ENCODE measurements at places on chromosomes 11 and 22.

GRCh38 chr11:71502026-71502425 is 25.0 kb upstream of the KRTAP5-7 start:
- no peak for DNase-seq

- no peak for DNase-seq
Measured at GRCh38 chr11:132365650-132366049, 995.2 kb downstream of the NTM start.

DNA sequence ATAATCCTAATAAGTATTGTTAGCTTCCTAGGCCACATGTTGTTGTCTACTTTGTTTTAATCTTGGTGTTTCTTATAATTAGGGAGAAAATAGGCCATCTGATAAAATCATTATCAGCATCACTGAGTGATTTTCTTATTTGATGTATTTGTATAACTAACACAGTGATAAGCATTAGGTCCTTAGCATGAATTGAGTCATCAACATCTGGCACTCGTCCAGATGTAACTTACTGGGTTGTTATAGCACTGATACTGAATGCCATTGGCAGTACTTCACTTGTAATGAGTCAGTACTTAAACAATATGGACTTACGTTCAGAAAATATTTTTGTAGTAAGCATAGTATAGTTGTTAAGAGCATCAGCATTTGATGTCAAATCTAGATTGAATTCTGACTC is 16.2 kb downstream of the API5 start:
- peak; percentile 93 for DNase-seq

GRCh38 chr11:106974831-106975230 is 43.4 kb downstream of the GUCY1A2 start:
- peak; percentile 11 for DNase-seq

DNA sequence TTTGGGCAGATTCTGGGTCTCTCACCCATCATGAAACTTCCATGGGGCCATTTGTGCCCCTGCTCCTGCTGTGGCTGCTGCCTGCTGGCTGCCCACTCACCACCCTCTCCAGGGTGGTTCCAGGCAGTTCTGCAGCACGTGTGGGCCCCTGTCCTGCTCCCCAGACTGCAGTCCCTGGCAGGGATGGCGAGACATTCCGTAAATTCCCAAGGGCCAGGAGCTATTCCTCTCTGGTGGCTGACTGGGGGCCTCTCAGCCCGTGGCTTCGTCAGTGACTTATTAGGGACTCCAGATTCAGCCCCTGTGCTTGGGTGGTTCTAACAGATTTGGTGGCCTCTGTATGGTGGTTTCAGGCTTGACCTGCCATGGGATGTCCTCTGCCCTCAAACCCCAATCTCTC is 3.9 kb upstream of the SLC22A8 start:
- no peak for DNase-seq

GRCh38 chr22:47218671-47219070 is 456.2 kb downstream of the TBC1D22A start:
- DNase-seq = no peak

GRCh38 chr11:62402226-62402959 is 16.4 kb upstream of the SCGB1A1 start:
- DNase-seq = no peak

DNA sequence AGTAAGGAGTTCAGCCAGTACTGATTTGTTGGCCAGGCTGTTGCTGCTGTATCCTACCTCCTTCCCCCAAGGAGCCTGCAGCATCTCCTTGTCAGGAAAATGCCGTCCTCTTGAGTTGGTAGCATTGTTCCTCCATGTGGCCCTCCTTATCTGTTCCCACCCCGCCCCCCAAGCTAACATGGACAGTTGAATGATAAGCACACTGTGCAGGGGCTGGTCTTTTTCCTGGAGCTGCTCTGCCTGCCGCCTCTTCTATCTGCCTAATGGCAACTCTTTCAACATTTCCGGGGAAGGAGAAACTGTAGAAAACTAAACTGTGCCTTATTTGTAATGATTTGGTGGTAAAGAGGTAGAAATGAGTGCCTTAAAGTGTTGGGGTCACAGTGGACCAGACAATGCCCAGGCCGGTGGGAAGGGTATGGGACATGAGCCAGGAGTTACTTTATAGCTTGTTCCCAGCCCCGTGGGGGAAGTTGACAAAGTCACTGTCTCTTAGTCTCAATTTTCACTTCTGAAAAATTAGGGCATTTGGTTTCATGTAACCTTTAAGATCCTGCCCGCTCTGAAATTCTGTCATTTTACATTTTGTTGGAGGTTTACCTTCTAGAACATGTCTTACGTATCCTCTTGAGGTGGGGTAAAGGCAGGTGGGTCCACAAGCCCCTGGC is 4.5 kb downstream of the FAM118A start:
- no peak for DNase-seq

GRCh38 chr22:26452236-26453016 is 23.4 kb downstream of the ASPHD2 start:
- no peak for DNase-seq

GRCh38 chr11:841981-842369 is 354 bp downstream of the POLR2L start:
- DNase-seq = no peak

GRCh38 chr11:85886089-85887056 is 31.2 kb downstream of the CCDC83 start:
- peak; percentile 31 for DNase-seq

DNA sequence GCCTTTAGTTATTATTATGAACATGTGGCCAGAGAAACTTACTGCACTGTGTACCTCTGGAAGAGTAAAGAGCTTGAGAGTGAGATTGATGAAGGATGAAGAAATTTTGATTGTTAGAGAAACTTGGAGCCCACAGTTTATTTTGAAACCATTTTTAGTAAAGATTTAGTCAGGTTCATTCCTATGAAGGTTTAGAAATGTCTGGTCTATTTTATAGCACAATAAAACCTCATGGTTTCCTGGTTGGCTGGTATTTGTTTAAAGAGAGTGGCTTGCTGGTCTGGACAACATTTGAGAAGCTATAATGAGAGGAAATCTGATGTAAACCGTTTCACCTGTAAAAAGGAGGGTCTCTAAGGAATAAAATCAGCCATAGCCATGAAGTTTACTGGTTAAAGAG is 8.8 kb upstream of the PDE3B start:
- DNase-seq = no peak

GRCh38 chr22:36028646-36029405 is at the start of gene RBFOX2:
Gene RBFOX2, minus strand, starts transcription at chr22:36028824. Its CDS starts 399 bp downstream, at chr22:36028425.
- DNase-seq = peak; percentile 94

DNA sequence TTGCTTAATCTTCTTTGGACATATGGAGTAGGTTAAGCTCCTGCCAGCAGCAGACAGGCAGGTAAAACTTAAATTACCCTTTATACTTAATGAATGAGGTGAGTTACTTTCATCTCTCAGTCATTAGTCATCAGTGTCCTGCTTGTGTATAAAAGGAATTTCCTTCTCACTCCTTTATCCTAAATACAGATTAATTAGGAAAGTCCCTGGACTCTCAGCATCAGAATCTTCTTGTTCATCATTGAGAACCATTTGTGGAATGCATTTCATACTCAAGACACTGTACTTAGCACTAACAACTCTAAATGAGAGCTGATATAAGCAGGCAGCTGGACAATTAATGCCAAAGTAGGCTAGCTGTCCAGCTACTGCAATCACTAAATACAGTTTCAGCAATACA is 630.4 kb downstream of the METTL15 start:
- peak; percentile 76 for DNase-seq

DNA sequence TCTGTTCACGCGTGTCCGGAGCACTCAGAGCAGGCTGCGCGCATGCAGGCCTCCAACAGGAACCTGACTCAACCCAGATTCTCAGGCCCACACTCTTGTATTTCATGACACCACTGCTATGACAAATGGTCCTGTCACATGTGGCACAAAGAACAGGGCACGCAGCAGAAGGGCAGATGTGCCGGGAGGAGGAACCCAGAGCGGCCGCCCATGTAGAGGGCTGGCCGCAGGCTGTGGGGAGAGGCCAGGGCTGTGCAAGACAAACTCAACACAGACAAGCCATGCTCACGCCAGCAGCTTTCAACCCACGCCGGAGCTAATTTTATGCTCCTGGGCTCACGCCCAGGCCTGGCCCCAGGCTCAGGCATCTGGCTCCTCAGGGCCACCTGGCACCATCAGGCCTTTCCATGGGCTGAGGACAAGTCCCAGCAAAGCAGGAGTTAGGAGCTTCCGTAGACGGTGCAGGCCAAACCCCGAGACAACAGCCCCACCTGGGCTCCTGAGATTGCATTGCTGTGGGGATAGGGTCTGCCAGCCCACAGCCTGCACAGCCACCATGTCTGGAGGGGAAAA is 40.0 kb downstream of the DUSP8 start:
- DNase-seq = peak; percentile 77

- DNase-seq = peak; percentile 37
Measured at GRCh38 chr22:21642584-21643448, 714 bp downstream of the SDF2L1 start.

DNA sequence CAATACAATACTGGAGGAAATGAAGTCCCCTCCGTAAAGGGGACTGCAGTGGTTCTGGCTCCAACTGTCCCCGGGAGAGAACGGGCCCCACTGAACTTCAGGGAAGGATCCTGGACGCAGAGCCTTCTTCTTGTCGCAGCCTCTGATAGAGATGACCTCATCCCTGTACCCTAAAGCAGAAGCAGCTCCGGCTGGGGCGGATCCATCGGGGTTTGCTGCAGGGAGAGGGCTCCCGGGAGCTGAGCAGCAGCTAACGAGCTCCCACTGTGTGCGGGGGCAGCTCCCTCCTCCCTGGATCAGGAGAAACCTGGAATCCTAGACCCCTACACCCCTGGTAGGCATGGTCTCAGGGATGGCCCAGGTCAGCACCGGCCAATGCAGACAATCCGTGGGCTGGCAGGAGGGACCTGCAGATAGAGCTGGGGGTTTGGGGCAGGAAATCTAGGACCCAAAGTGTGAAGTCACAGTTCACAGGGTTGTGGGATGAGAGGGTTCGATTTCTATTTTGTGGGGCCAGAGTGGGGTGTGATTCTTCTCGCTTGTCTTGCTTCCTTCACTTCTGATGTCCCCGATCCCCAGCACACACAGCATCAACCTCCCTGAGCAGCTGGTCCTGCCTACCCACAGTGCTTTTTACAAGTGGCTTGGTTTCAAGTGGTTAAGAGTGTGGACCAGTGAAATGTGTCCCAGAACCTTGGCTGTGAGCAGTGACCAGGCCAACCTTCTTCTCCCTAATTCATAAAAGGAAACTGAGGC is 12.9 kb downstream of the KIAA0930 start:
- no peak for DNase-seq

- DNase-seq = no peak
Measured at GRCh38 chr11:70661761-70662501, 263.6 kb downstream of the CTTN start.

DNA sequence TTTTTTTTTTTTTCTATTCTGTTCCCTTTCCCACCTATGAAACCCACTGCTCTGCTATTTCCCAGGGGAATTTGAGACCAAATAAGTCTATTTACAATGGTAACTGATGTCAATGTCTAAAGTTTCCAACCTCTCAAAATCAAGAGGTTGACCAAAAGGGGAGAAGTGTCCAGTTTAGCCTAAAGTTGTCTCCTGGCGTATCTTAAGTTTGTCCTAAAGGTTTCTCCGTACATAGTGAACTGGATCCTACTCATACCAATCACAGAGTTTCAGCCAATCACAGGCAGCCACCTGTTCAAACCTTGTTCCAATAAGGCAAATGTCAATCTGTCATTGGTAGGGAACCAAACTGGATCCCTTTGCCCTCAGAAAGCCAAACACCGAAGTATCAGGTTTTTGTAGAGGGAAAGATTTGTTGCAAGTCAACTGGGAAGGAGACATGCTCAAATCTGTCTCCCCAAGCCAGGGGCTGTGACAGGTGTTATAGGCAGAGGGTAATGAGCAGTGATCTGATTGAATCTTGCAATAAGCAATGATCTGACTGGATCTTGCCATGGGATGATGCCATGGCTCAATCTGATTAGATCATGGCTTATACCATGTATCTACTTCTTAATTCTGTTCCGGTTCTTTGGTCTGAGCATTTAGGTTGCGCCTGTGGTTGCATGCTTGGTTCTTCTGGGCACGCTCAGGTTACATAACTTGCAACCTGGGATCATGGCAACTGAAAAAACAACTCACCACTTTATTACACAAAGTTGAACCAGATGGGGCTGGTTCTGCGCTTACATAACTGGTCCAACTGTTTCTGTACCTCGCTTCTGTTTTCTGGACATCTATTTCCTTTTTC is 1.1 kb upstream of the VPS37C start:
- peak; percentile 39 for DNase-seq

DNA sequence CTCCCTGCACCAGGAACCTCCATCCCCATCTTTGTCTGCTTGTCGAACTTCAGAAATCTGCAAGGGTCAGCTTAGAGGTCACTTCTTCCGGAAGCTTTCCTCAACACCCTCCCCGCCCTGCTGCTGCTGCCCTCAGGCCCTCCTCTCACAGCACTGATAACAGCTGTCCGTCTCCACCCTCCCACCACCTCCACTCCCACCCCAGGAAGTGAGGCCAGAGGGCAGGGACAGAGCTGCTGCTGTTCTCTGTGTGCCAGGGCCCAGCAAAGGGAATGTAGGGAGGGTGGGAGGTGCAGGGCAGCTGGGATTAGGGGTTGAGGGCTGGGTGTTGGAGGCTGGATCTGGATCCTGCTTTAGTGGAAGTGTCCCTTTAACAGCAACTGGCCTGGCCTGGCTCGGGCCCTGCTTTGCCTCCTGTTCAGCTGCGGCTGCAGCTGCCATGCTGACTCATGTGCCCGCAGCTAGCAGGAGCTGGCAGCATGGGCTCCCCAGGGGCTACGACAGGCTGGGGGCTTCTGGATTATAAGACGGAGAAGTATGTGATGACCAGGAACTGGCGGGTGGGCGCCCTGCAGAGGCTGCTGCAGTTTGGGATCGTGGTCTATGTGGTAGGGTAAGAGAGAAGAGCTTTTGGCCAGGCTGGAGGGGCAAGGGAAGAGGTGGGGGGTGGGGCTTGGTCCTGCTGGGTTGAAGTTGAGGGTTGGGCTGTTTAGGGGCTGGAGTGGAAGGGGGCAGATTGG is at the start of gene P2RX6:
Gene P2RX6, plus strand, starts transcription at position 440 of the 740 bp plus-strand sequence. Its CDS starts 10 bp downstream, at position 450.
- peak; percentile 57 for DNase-seq

DNA sequence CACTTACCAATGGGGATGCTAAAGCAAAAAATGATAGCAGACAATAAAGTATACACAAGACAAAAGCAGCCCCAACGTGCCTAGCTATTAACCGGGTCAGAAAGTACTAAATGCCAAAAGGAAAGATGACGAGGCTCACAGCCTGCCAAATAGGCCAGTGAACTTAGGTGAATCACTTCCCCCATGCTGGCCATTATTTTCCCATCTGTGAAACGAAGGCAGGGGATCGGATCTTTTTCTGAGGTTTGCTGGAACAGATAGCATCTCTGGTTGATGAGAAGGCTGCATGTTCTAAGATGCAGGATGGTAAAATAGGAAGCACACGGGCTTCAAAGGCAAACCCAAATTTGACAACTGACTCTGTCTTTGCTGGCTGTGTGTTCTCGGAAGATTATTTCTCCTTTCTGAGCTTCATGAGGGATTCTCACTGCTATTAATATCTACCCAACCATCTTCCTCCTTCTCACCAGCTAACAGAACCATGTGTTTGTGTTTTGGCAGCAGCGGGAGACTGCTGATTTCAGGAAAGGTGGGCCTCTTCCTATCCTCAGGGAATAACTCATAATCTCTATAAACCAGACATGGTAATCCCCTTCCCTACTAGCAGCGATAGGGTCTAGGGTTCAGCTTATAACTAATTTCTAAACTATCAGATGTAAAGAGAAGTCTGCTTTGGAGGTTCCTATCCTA is 390.7 kb downstream of the LARGE1 start:
- DNase-seq = peak; percentile 71
